ENCODE measurements at places on chromosomes 2 and 18. TPM values are rescaled to one million over a fixed set of nuclear protein-coding genes. Genes with fewer than 3 reads are reported as not detected.
A peak's percentile ranks its signal among the peaks of the same experiment; 100 is the strongest.

DNA sequence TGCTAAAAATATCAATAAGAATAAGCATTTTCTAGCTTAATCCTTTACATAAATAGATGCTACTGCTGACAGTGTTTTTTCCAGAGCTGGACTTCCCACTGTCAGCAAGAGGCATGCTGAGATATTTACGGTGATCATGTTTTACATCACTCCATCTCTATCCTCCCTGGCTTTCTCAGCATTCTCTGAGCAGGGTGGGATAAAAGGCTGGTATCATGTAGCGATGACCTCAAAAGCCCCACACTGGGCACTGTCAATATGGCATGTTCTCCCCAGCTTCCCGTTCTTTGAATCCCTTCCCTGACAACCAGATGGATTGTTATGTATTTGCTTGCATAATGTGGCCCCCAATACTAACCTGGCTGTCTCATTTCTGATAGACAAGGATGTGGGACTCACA is 83.2 kb upstream of the EPHA4 start:
- DNase-seq, result no peak

DNA sequence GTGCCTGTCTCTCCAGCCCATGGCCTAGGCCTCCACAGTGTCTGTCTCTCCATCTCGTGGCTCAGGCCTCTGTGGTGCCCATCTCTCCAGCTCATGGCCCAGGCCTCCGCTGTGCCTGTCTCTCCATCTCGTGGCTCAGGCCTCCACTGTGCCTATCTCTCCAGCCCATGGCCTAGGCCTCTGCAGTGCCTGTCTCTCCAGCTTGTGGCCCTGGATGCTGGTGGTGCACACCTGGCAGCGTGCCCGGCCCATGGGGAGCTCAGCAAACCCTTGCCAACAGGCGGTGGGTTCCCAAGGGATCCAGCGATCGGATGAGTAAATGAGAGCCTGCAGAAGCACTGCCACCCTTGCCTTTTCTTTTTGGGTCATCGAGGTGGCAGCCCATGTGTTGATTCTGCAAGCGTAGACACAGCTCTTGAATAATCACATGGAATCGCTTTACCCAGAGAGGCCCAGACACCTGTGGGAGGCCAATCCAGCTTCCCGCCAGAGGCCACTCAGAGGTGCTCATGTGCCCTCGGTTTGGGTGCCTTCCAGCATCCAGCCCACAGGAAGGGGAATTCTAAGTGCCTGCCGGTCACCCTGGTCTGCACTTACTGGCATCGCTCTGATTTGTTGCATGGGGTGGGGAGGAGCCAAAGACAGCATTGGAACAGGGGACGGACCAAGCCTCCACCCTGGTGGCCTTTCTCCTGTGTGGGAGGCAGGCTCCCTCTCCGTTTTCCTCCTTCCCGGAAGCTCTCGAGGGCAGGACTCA is 101.8 kb upstream of the HDAC4 start:
- no peak for DNase-seq

DNA sequence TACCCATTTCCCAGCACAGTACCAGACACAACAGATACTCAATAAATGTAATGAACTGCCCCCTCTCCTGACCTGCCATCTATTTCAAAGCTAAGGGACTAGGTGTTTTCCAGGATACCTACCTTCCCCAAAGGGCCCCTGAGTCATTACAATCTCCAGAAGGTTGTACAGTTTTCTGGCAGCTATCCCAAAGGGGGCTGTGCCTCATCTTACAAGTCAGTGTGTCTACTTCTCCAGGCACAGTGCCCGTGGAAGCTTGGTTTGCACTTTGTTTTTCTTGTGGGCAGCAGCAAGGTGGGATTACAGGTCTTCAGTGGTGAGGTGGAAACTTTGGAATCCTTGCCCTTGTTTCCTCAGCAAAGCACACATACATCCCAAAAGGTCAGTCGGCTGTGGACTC is 62.8 kb upstream of the CYP26B1 start:
- no peak for DNase-seq

DNA sequence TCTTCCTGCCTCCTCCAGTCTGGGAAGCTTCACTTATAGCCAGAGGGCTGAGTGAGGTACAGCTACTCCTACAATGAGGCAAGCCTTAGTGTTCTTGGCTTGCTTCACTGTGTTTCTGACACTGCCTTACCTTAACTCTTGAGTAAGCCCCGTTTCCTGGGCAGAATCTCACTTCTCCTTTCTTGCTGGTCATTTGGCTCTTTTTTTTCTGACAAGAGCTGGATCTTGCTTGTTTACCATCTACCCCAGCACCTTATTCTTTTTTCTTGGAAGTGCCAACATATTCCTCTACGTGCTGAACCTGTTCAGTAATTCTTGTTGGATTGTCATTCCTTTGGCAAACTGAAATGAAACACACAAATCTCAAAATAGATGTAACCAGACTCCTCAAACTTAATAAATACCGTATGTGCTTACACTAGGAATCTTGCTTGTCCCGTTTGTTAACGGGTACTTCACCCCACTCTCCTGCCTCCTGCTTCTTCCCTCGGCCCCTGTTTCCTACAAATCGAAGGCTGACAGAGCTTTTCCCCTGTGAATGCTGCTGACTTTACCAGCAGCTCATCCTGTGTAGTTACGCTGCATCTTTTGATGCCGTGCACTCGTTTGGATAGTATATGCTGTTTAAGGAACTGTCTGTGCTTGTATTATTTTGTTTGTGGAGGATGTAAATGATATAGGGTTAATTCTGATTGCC is 132.2 kb downstream of the FMNL2 start:
- DNase-seq, result no peak

DNA sequence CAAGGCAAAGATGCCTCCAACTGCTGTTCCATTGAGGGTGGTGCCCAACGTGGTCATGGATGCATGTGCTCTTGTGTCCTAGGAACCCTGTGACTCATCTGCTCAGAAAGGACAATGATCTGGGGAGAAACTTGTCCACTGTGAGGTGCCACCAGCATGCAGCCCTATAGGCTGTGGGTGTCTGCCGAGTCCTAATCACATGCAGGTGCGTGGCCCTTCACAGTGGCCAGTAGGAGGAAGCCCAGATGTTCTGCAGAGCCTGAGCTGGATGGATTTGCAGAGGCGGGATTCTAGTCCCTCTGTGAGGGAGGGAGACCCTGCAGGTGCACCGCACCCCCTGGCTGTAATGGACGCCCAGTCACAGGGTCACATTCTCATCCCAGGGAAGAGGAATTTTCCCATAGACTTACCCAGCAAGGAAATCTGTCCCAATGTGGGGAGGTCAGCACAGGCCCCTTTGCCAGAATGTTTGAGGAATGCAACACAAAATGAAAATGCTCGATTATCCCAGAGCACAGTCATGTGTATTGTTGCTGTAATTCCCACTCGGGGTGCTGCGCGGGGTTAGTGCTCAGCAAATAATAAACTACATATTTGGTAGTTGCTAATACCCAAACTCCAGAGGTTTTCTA is 13.9 kb downstream of the GDF7 start:
- DNase-seq, result no peak

GRCh38 chr2:75998451-75998850 is 287.7 kb upstream of the GCFC2 start:
- no peak for DNase-seq

DNA sequence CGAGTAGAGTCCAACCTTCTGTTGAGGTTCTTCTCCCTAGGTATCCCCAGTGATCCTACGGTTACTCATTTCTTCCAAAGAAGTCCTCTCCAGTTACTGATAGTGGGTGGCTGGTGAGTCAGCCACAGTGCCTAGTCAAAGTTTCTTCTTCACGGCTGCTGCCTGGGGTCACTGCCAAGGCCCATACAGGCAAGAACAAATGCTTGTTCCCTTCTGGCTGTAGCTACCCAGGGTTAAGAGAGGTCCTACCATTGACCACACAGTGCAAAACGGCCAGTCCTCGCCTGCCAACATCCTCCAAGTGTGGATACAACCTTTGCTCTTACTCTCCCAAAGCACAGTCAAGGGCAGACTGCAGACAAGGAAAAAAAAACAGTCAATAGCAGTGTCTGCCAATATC is 2.9 kb upstream of the PTPN4 start:
- DNase-seq, result no peak

- DNase-seq, result no peak
Observed at GRCh38 chr2:132804051-132804450, 134.0 kb upstream of the LYPD1 start.

GRCh38 chr18:62435435-62436031 is 87.3 kb upstream of the ZCCHC2 start:
- DNase-seq, result no peak

- no peak for DNase-seq
Observed at GRCh38 chr2:200336980-200337615, 30.6 kb downstream of the SPATS2L start.

- peak; percentile 72 for DNase-seq
Observed at GRCh38 chr18:63422864-63423304, 608 bp upstream of the VPS4B start.

DNA sequence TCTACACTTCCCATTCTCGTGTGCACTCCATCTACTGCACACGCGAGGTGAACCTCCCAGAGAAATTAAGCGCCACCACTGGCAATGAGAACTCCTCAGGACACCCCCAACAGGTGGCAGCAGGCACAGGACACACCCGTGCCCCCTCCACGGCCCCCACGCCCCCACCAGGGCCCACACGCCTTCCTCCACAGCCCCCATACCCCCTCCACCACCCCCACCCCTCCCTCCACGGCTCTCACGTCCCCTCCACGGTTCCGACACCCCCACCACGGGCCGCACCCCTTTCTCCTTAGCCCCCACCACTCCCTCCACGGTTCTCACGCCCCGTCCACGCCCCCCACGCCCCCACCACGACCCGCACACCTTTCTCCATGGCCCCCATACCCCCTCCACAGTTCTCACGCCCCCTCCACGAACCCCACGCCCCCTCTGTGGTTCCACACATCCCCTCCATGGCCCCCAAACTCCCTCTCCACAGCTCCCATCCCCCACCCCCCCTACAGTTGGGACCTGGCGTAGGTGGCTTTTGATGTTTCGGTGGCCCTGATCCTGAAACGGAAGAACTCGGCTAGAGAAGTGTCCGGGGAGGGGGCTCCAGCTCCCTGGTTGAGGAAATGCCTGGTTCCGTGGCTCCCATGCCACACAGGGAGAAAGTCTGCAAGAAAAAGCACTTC is 110.8 kb downstream of the ZNF516 start:
- no peak for DNase-seq

DNA sequence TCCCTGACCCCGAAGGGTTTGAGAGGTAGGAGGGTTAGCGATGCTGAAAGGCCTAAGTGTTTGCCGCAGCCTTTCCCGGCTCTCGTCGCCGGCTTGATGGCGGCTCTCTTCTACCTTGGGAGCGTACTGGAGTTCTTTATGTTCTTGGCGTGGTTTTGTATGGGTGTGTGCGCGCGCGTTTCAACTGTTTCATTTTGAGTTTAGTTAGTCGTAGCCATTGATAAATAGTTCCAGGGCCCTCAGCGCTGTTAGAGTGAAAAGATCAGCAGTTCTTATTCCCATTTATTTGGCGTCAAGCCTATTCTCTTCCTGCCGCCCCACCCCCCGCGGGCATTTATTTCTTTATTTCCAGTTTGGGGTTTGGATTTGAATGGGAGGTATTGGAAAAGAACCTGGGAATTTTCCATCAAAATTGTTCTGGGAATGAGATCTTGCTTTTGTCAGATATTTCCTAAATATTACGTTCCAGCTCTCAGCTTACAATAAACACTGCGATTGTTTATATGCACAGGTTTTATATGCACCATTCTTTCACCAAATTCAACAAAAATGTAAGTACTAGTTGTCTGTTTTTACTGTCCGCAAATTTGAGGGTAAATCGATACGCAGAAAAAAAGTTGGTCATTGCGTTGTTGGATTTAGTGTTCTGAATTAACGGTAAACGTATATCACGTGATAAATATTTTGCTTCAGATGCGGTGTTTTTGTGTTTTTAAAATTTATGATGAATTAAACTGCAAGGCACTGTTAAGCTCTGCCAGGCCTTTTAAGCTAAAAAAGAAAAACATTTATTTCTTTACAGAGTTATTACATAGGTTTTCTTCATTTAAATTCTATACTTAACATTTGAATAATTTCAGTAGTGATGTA is 954 bp downstream of the CCNT2 start:
- no peak for DNase-seq

DNA sequence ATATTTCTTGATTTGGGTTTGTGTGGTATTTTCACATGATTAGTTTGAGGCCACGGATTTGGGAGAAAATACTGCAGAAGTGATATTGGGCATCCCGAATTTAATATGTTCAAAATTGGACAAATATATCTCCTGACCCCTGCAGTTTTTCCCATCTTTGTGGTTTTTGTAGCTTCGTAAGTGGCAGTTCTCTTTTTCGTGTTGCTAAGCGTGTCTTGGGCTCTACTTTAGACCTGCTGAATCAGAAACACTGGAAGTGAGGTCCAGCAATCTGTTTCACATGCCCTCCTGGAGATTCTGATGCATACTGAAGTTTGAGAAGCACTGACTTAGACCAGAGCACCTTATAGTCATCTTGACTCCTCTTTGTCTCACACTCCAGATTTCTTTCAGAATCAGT is 98.3 kb downstream of the EPB41L5 start:
- DNase-seq, result no peak

DNA sequence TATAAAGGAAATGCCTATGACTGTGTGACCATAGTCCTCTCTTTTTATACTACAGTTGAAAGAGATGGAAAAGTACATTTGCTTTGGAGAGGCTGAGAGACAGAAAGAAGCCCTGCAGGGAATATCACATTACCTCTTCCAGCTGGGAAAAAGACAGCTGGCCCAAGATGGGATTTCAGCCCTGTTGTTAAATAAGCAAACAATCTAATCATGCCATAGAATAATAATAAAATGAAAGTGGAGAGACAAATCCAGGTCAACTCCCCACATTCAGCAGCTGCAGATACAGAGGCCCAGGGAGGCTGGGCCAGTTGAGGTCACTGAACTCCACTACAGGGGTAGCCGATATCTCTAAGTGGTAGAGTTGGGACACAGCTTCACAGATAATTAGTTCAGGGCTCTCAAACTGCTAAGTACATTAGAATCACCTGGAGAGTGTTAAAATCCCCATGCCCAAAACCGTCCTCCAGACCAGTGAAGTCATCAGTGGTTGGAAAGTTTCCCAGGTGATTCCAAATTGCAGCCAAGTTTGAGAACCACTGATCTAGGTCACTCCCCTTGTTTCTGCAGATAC is 81.9 kb downstream of the MOGAT1 start:
- peak; percentile 46 for DNase-seq

- DNase-seq, result no peak
Observed at GRCh38 chr18:24741965-24742724, 281.7 kb downstream of the HRH4 start.

- DNase-seq, result no peak
Observed at GRCh38 chr2:205024822-205025518, 479.7 kb downstream of the PARD3B start.

Gene PSMA8
- total RNA-seq, result not detected

Gene PDE11A
- 0.27 TPM for total RNA-seq

Gene CRACDL
- 2.1 TPM for total RNA-seq

Gene ACADL
- not detected for total RNA-seq

All from glutamatergic neuron (in vitro differentiated cells).